Right renal pelvis (tissue), 4 donors: ENCODE measurements at places on chromosomes 4 and X. TPM values are rescaled to one million over a fixed set of nuclear protein-coding genes. Genes with fewer than 3 reads are reported as not detected.

DNA sequence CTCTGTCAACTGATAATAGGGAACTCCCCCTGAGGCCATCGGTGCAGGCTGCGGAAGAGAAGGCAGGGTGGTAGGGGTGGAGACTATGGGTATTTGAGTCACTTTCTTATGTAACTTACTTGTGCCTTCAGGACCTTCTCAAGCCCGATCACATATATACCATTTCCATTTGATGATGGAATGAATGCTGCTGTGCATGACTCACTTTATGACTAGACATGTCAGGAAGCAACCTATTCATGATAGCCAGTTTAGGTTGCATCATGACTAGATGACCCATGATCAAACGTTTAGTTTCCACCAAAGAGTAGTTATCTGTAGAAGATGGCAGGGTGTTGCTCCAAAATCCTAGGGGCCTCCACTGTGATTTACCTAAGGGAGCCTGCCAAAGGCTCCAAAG is 435.5 kb downstream of the DTHD1 start:
- no peak for DNase-seq

- DNase-seq = no peak
Observed at GRCh38 chr4:76212851-76213414, 691 bp downstream of the SCARB2 start.

DNA sequence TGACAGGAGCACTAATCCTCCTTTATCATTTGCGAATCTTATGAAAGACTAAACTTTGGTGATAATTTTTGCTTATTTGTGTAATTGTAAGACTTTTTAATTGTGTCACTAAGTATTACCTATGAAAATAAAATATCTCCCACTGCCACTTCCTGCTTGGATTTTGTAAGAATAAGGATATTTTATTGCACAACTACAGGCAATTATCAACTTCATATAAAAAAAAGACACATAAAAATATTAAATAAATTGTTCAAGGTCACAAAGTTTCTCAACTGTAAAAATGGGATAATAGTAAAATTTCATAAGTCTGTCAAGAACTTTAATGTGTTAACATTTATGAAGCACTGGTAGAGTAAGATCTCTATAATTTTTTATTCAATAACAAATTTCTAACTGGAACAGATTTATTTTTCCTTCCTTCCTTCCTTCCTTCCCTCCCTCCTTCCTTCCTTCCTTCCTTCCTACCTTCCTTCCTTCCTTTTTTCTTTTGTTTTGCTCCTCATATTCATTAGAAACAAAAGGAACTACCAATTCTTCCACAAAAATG is 527.6 kb upstream of the FAM47C start:
- DNase-seq = no peak

The HTRA3 gene
- 10.7 TPM for polyA plus RNA-seq

GRCh38 chrX:33133320-33133719 is 78.0 kb downstream of the DMD start:
- DNase-seq = no peak

DNA sequence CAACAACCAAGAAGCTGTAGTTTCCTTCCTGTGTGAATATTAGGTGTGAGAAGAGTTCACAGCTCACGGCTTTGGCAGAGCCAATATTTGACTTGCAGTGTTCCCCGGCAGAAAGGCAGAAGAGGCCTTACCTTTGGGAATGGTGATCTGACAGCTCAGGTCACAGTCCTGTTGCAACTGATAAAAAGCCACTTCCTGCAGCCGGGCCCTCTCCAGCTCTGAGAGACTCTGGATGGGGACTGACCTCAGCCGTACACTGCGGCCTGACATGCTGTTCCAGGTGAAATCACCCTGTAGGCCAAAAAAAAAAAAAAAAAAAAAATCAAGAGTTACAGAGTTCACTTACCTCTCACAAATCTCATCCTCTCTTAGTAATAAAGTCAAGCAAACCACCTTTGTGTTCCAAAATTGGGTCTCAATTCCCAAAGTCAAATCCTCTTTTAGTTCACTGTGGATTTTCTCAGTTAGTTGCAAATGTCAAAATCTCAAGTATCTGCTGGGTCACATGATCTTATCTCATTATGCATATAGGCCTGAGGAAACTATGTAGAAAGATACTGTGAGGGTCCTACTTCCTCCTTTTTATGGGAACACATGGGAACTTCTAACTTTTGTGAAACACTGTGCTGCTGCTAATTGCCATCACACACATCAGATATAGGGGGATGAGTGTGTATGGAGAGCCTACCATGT is 38.6 kb upstream of the AMELX start:
- no peak for DNase-seq

The C4orf17 gene
- polyA plus RNA-seq = not detected

The TREX2 gene
- 0.37 TPM for polyA plus RNA-seq
